Endothelial cell of umbilical vein (primary cell): ENCODE measurements at places on chromosomes 3 and 15. TPM values are rescaled to one million over a fixed set of nuclear protein-coding genes. Genes with fewer than 3 reads are reported as not detected.

The HTR3E gene
- not detected in 2 replicates for total RNA-seq

The SHF gene
- 5.2 and 5.6 TPM in 2 replicates for total RNA-seq

The AGBL1 gene
- not detected in 2 replicates for total RNA-seq

The COPS2 gene
- 74.9 and 79.3 TPM in 2 replicates for total RNA-seq

The CPLX3 gene
- 0.16 TPM in 1 of 2 replicates, not detected in the other for total RNA-seq

The SERPINI2 gene
- not detected in 2 replicates for total RNA-seq

The PRKCD gene
- 15.5 and 17.5 TPM in 2 replicates for total RNA-seq

The BLM gene
- 17.3 and 18.6 TPM in 2 replicates for total RNA-seq

The ACP3 gene
- total RNA-seq, result not detected in 2 replicates

The GLT8D1 gene
- 69.9 and 73.5 TPM in 2 replicates for total RNA-seq

The MYO1E gene
- 218 and 231 TPM in 2 replicates for total RNA-seq

The OR5H1 gene
- total RNA-seq, result not detected in 2 replicates

The COPG1 gene
- 202 and 203 TPM in 2 replicates for total RNA-seq

The CADM2 gene
- total RNA-seq, result not detected in 2 replicates

The GRIP2 gene
- total RNA-seq, result not detected in 2 replicates

The PP2D1 gene
- not detected in 2 replicates for total RNA-seq

The APBA2 gene
- 11.1 and 12.7 TPM in 2 replicates for total RNA-seq

The RETNLB gene
- total RNA-seq, result not detected in 2 replicates
